ENCODE measurements at places on chromosomes 7 and 10. TPM values are rescaled to one million over a fixed set of nuclear protein-coding genes. Genes with fewer than 3 reads are reported as not detected.

Gene SNX10
- 0.53 TPM for total RNA-seq

Gene C10orf105
- not detected for total RNA-seq

Gene TCERG1L
- total RNA-seq: not detected

Gene GCK
- 2.7 TPM for total RNA-seq

Gene PAPOLB
- under 0.01 TPM for total RNA-seq

Gene GPRIN2
- not detected for total RNA-seq

Gene TFR2
- not detected for total RNA-seq

Gene SPDYE5
- total RNA-seq: not detected

Gene CNPY4
- 40.6 TPM for total RNA-seq

Gene UCMA
- total RNA-seq: not detected

Gene ZNF804B
- not detected for total RNA-seq

Gene ADCYAP1R1
- total RNA-seq: not detected

Gene TNS3
- total RNA-seq: 80.7 TPM

Gene HIBADH
- total RNA-seq: 48.4 TPM

Gene ADRB1
- not detected for total RNA-seq

Gene GBF1
- 51.6 TPM for total RNA-seq

Gene CLDN12
- 30.3 TPM for total RNA-seq

Gene DYNC1I1
- total RNA-seq: 0.71 TPM

Gene ZNF853
- under 0.01 TPM for total RNA-seq

Gene RARRES2
- total RNA-seq: 0.86 TPM

Gene IFT22
- 52.8 TPM for total RNA-seq

Gene CDNF
- 0.86 TPM for total RNA-seq

Gene LRRC17
- total RNA-seq: 108 TPM

Gene FLNC
- 274 TPM for total RNA-seq

Gene PARD3
- total RNA-seq: 33.5 TPM

Gene ELN
- 1.7 TPM for total RNA-seq

Gene FGL2
- total RNA-seq: not detected

Gene GDF2
- total RNA-seq: not detected

All from myometrial cell (primary cell).